Pons (tissue), 1 donor: ENCODE measurements at places on chromosomes 2 and 18.

DNA sequence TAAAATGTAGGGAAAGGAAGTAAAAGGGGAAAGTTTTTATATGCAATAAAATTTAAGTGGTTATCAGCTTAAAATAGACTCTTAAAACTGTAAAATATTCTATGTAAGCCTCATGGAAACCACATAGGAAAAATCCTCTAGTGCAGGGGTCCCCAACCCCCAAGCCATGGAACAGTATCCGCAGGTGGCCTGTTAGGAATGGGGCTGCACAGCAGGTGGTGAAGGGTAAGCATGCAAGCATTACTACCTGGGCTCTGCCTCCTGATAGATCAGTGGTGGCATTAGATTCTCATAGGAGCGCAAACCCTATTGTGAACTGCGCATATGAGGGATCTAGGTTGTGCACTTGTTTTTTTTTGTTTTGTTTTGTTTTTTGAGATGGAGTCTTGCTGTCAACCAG lies 1409.3 kb upstream of the CDH2 start:
- DNase-seq, result no peak

- no peak for DNase-seq
These were observed 401.7 kb upstream of the CELF4 start for GRCh38 chr18:37967261-37967660.

- DNase-seq, result no peak
These were observed 87.6 kb downstream of the SEMA4F start for GRCh38 chr2:74741629-74742028.

DNA sequence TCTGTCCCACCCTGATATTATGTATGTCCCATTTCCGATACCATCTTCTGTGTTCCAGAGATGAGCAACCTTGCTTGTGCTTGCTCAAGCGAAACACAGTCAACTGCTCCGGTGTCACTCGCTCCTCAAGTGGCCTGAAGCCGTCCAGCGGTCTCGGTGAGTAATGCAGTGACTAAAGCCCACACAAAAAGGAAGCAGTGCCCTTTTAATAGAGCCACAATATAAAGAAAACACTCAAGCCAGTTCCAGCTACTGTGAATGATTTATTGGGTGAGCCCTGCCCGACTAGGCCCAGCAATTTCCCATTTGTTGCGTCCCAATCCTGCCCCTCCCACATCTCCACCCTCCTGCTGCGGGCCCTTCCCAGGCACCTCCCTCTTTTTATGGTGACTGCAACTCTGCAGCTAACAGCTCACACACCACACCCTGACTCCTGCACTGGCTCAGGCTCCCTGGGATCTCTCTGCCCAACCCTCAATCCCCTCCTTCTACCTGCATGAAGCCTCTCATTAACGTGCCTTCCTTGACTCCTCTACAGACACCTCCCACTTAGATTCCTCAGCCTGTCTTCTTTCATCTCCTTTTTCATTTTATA lies 44.2 kb upstream of the DSC1 start:
- no peak for DNase-seq

- DNase-seq, result no peak
These were observed 5.8 kb upstream of the ITGAV start for GRCh38 chr2:186584053-186584452.

- peak; percentile 93 for DNase-seq
These were observed 15.9 kb downstream of the CAPG start for GRCh38 chr2:85394261-85394681.

- DNase-seq, result no peak
These were observed 109.4 kb downstream of the NRXN1 start for GRCh38 chr2:50922506-50922905.

DNA sequence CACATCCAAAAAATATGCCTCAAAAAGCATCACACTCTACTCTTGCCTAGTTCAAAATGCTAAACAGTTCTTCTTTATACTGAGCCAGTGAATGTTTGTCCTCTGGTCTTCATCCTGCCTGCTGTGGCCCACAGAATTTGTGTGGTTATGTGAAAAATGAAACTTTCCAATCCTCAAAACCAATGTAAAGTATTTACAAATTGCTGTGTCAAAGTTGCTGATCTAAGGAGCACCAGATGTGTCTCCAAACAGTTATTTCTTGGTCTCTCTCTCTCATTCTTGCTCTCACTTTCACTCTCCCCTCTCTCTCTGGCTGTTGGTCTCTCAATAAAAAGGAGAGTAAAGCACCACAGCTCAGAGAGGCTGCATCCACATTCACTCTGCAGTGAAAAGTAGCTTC lies 23.0 kb downstream of the EPHA4 start:
- DNase-seq, result no peak

DNA sequence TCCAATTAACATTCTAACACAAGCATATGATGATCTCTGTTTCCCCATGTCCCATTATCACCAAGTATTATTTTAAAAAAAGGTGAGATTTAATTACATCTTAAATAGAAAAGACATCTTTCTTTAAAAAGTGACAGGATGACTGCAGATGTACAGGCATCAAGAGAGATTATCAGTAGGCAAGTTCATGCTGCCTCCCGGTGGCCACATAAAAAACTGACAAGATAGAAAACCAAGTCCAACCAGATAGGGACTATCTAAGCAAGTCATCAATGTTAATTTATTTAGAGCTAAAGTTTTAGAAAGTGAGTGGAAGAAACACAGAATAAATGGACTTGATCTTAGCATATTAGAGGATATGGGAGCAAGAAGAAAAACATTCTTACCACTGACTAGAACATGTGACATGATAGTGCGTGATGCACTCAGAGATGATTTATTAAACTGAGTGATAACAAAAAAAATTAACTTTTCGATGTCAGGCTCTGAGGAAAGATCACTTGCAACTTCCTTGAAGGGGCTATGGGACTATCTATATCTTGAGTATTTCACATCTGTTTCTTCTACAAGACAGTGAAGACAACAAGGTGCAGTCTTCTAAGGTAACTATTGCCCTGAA lies 5.4 kb upstream of the TDRD15 start:
- DNase-seq, result peak; percentile 60

GRCh38 chr2:241110089-241110606 lies 8.1 kb upstream of the MTERF4 start:
- no peak for DNase-seq

DNA sequence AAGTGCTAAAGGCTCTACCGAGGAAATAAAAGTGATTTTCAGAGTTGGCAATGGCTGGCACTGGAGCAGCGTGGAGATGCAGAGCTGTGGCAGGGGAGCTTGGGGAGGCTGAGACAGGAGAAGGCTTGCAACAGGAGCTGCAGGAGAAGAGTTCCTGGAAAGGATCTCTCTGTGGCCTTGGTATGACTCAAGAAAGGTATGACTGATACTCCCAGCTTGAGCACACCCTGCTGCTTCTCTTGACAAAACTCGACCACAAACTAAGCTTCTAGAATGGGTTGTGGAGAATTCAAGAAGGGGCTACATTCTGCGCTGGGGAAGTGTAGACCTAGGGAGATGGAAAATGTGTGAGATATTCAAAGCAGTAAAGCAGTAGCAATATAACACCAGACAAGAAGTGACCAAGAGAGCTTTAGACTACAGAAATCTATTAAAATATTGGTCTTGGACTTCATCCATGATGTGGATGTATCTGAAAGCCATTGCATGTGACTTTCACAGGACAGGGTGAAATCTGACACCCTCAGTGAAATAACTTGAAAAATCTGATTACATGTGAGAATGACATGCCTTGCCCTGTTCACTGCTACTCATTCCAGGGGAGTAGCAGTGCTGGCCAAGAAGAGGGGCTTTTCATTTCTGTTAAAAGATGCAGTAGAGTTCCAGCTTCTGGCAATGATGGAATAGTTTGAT lies 41.5 kb downstream of the SUCLG1 start:
- DNase-seq, result no peak
